ENCODE measurements at places on chromosomes 12 and 14.

DNA sequence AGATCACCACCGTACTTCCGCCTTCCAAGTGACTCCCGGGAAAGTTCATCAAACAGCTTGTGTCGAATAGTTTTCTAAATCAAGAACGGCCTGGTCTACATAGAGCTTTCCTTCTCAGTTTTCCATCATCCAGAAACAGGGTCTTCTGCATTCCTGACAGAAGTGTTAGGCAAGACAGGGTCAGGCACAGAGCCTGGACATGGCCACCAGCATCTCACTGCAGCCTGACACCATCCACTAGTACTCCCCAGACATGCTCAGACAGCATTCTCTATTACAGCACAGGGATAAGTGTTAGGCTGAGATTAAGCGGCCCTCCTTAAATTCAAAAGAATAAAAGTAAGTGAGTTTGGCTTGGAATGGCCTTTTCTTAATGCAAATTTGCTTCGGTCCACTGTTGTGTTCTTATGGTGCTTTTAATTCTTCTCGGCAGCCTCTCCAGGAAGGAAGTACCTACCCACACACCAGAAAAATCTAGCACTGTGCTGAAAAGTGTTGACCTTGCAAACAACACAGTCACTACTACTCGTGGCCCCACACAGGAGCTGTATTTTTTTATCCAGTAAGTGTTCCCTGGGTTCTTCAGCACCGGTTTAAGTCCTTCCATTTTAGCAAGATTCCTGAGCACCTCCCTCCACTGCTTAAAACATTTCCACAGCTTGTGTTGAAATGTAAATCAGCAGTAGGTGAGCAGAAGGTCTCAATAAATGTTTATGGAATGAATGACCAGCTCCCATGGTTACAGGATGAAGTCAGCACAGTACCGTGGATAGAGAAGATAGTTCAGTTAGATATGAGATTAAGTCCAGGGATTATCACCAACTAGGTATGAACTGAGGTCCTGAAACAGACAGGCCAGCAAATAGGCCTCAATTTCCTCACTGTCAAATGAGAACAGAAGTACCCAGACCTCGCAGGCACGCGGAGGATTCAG, 44.1 kb downstream of the SETD3 start:
- DNase-seq: no peak

DNA sequence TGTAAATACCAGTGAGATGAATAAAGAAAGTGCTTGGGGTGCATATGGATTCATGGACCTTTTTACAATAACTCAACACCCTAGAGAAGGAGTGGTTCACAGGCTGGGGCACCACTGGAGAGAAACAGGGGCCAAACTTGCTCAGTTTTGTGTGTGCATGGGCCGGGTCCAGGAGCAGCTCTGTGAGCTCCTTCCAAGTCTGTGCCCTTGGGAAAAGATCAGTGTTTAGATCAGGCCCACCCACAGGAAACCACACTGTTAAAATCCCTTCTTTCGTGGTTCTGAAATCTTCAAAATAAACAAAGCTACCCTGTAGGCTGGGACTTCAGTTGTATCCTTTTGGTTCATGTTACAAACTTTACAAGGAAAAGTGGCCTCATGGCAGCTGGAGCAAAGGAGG, 156.1 kb upstream of the TMEM260 start:
- no peak for DNase-seq

DNA sequence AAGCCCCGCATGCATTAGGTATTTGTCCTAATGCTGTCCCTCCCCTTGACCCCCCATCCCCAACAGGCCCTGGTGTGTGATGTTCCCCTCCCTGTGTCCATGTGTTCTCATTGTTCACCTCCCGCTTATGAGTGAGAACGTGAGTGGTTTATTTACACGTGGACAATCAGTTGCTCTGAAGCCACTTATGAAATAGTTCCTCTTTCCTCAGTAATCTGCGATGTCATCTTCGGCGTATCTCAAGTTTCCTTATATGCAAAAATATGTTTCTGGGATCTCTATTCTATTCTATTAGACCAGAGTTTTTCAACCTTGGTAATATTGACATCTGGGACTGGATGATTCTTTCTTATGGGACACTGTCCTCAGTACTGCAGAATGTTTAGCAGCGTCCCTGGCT, 56.0 kb upstream of the DCD start:
- DNase-seq: no peak

- no peak for DNase-seq
These were observed 280.6 kb upstream of the KITLG start for GRCh38 chr12:88860851-88861250.

DNA sequence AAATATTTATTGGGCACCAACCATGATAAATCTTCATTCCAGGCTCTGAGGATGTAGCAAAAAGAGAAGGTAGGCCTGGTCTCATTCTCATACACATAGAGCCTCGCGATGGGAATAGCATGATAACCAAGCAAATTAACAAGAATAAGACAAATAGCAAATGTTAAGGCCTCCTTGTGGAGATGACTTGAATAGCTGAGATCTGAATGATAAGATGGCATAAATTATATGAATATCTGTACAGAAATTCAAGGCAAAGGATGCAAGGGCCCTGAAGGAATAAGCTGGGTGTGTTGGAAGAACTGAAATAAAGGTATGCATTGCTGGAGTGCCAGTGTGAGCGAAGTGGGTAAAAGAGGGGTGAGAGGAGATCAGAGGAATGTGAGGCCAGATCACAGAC, 114.8 kb downstream of the ALX1 start:
- no peak for DNase-seq

- no peak for DNase-seq
These were observed 300.7 kb upstream of the TBX3 start for GRCh38 chr12:114984634-114985061.

- no peak for DNase-seq
These were observed 28.4 kb downstream of the DIP2B start for GRCh38 chr12:50533203-50533584.

- no peak for DNase-seq
These were observed 47.7 kb downstream of the STON2 start for GRCh38 chr14:81352413-81352812.

DNA sequence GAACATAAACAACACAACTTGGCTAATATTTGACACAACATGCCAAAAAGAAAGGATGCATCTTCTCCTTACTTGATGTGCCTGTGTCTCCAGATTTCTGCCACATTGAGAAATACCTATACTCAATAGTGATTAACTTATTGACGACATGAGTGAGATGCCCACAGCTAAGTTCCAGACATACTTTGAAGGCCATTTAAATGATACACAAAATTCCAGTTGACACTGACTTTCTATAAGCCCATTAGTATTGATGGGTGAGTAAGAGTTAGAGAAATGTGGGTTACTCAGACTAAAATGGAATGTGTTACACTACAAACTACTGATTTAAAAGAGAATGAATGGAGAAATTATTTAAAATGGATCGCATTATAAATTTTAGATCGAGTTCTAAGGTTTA, 838.2 kb upstream of the MGAT4C start:
- DNase-seq: no peak
